ENCODE measurements at places on chromosomes 2 and 18.

GRCh38 chr2:60966507-60967405 lies 50.8 kb upstream of the PEX13 start:
- no peak for DNase-seq

DNA sequence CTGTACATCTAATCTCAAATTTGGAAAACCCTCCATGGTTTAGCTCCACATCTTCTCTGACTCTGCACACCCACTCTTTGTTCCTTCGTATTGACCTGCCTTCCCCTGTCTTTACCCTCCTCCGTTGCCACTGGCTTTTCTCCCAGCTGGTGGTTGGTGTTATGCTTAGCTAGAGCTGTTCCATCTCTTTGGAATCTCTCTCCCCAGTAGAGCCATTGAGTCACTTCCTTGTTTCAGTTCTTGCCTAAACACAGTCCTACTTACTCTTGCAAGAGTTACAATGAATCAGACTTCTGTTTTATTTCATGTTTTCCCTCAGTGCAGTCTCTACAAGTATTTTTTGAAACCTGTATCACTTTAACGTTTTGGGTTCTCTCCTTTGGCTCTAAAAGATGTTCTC lies 263.9 kb downstream of the LTBP1 start:
- no peak for DNase-seq

DNA sequence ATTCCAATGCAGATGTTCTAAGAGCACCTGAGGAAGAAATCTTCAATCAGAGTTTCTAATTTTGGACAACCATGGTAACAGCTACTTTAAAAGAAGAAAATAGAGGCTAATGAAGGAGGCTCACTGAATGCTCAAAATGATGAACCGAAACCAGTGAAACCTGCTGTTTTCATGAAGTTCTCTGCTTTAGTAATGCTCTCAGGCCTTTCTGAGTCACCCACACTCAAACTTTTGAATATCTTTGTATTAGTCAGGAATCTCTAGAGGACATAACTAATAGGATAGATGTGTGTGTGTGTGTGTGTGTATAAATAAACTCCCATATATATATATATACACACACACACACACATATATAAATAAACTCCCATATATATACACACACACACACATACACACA lies 76.9 kb upstream of the RIT2 start:
- DNase-seq = no peak

GRCh38 chr2:143524559-143525401 lies 395.6 kb downstream of the ARHGAP15 start:
- DNase-seq = no peak

GRCh38 chr2:1348789-1349188 lies 64.5 kb upstream of the TPO start:
- DNase-seq = no peak

DNA sequence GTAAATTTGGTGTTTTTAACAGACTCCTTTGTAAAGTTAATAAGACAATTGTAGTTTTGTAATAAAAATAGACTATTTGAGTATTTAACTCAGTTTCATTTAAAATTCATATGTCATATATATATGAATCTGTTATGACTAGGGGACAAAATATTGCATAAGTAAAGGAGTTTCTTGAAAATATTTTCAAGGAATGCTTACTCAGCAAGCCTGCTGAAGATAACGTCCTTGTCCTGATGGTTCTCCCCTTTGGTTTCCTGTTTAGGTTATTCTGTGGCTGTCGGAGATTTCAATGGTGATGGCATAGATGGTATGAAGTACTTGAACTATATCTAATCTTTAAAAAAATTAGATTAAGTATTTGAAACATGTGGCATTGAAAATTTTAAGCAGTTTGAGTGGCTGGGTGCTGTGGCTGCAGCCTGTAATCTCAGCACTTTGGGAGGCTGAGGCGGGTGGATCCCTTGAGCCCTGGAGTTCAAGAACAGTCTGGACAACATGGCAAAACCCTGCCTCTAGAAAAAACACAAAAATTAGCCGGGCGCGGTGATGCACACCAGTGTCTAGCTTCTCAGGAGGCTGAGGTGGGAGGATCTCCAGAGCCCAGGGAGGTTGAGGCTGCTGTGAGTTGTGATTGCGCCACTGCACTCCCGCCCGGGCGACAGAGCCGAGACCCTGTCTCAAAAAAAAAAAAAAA lies 47.1 kb downstream of the ITGAV start:
- DNase-seq = no peak

- no peak for DNase-seq
Observed at GRCh38 chr2:223668302-223668998, 66.3 kb upstream of the SCG2 start.

- DNase-seq = no peak
Observed at GRCh38 chr2:153101187-153101586, 377.4 kb downstream of the RPRM start.

GRCh38 chr2:135074216-135074615 lies 22.1 kb downstream of the RAB3GAP1 start:
- DNase-seq = no peak

DNA sequence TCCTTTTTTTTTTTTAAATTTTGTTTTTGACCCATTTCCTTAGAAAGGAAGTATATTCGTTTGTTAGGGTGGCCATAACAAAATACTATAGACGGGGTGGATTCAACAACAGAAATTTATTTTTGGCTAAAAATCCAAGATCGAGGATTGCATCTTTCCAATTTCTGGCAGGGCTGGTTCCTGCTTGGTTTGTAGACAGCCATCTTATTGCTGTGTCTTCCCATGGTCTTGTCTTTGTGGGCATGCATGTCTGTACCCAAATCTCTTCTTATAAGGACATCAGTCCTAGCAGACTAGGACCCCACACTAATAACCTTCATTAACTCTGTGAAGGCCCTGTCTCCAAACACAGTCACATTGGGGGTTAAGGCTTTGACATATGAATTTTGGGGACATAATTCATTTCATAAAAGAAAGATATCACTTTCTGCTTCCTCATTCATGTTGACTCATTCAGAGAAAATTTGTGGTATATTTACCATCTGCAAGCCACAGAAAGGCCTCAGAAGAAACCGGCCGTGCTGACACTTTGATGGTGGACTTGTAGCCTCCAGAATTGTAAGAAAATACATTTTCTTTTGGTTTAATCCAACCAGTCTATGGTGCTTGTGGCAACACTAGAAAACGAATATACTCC lies 262.1 kb downstream of the LPIN1 start:
- no peak for DNase-seq

DNA sequence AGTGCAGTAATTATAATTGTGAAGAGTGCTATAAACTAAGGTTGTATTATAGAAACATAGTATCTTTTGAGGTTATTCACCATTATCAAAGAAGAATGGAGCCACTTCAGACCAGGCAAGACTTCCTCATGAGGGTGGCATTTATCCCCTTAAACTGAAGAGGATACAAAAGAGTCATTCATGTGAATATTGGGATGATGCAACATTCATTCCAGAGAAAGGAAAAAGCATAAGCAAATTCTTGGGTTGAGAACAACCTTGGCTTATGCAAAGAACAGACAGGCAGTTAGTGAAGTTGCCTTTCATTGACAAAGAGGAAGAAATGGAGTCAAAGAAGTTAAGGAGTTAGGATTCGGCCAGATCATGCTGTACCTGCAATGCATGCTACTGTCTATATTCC lies 682.5 kb downstream of the MBD2 start:
- no peak for DNase-seq

DNA sequence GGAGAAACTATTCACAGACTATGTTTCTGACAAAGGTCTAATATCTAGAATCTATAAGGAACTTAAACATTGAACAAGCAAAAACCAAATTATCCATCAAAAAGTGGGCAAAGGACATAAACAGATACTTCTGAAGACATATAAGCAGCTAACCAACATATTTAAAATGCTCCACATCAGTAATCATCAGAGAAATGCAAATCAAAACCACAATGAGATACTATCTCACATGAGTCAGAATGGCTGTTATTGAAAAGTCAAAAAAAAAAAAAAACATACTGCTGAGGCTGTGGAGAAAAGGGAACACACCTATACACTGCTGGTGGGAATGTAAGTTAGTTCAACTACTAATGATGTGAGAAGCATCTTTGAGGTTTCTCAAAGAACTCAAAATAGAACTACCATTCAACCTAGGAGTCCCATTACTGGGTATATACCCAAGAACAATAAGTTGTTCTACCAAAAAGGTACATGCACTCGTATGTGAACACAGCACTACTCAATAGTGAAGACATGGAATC lies 220.4 kb upstream of the TFPI start:
- DNase-seq = no peak

- no peak for DNase-seq
Observed at GRCh38 chr18:6039055-6039454, 143.7 kb upstream of the TMEM200C start.

- DNase-seq = no peak
Observed at GRCh38 chr2:168217920-168218319, 29.5 kb downstream of the STK39 start.

DNA sequence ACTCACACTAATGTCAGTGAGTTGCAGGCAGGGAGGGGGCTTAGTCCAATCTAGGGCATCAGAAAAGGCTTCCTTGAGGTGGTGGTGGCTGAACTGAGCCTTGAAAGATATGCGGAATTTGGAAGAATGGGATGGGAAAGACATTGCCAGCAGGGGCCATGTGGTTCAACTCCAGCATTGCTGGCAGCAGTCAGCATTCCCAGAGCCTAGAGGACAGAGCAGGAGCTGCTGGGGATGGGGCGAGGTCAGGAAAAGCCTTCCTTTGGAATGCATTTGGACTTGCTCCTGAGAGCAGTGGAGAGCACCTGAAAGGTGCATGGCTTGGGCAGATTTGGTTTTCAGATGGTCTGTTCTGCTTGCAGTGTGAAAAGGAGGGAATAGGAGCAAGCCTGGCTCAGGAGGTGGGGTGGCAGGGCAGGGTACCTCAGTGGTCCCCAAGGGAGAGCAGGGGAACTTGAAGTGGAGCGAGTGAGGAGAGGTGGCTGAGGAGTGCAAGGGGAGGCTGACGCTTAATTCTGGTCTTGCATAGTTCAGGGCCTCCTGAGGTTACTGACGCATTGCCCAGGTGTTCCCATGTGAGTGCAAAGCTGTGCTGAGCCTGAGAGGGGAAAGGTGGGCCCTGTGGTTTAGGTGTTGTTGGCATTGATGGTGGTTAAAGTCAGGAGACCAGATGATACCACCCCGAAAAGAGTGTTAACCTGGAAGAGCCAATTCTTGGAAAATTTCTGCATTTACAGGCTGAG lies 112.1 kb upstream of the MGAT5 start:
- DNase-seq = no peak

- DNase-seq = no peak
Observed at GRCh38 chr18:42641996-42642395, 473.5 kb downstream of the RIT2 start.

GRCh38 chr2:158953926-158954763 lies 14.3 kb upstream of the TANC1 start:
- DNase-seq = peak; percentile 6

DNA sequence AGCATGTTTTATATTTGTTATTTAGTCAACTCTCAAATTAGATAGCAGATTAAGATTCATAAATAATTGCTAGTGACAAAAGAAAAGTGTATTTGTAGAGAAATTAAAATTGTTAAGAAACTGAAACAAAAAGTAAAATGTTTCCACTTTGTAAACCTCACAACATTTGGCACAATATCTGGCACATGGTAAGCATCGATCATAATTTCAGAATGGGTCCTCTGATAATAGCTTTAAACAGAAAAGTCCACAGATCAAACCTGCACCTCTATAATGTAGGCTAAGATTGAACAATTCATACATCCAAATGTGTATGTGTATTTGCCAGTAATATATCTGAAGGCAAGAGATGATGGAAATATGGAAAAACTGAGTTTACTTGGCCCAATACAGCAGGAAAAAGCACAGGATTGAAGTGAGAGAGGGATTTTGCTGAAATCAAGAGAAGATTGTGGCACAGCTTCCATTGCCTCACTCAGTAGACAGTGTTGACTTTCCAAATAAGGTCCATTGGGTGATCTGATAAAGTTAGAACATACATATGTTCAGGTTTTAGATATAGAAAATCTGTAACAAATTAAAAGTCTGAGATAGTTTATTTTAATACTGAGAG lies 39.4 kb downstream of the COBLL1 start:
- DNase-seq = no peak

GRCh38 chr2:231732604-231733003 lies 24.3 kb downstream of the PTMA start:
- no peak for DNase-seq

DNA sequence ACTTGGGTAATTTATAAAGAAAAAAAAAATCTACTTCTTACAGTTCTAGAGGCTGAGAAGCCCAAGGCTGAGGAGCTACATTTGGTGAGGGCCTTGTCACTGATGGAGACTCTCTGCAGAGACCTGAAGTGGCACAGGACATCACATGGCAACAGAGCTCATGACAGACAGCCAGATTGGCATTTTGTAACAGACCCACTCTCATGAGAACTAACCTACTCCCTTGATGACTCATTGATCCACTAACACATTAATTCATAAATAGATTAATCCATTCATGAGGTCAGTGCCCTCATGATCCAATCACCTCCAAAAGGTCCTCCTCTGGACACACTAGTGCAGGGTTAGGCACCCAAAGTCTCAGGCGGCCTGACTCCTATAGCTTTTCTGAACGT lies 318.4 kb downstream of the GULP1 start:
- DNase-seq = no peak

DNA sequence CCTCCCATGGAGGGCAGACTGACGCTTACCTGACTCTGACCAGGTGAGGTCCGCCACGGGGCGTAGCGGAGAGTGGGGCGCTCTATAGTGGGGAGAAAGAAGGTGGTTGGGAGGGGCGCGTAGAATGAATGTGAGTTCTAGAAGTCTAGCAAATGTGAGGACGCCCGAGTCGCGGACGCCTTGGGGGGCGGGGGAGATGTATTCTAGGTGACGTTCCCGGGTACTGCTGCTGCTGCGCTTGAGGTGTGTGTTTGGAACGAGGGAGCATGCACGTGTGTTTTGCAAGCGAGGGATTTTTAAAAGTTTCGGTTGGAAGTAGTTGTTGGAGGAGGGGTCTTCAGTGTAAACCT lies 758 bp downstream of the RIF1 start:
- DNase-seq = peak; percentile 43

DNA sequence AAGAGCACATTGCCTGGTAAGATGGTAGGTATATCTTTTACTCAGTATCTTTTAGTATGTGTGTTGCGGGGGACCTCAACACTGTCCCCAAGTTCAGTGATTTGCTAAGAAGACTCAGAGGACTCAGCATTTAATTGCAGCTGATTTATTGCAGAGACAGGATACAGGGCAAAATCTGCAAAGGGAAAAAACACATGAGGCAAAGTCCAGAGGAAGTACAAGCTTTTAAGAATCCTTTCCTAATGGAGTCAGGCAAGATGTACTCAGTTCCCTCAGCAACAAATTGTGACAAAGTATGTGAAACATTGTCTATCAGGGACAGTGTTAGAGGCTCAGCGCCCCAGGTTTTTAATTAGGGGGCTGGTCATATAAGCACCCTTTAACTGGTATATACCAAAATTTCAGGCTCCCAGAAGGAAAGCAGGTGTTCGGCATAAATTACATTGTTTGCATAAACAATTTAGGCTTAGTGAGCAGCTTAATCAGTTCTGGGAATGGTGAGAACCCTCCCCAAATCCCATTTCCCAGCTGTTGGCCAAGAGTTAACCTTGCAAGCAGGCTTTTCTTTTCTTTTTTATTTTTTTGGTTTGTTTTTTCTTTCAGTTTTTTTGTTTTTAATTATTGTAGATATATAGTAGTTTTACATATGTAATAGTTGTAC lies 41.7 kb downstream of the RAB3GAP1 start:
- DNase-seq = no peak

Measured in CD4-positive, alpha-beta T cell treated with Interleukin-2 at 100 ng/mL for 4 hours (primary cell).